ENCODE measurements at places on chromosomes 6 and 20.

DNA sequence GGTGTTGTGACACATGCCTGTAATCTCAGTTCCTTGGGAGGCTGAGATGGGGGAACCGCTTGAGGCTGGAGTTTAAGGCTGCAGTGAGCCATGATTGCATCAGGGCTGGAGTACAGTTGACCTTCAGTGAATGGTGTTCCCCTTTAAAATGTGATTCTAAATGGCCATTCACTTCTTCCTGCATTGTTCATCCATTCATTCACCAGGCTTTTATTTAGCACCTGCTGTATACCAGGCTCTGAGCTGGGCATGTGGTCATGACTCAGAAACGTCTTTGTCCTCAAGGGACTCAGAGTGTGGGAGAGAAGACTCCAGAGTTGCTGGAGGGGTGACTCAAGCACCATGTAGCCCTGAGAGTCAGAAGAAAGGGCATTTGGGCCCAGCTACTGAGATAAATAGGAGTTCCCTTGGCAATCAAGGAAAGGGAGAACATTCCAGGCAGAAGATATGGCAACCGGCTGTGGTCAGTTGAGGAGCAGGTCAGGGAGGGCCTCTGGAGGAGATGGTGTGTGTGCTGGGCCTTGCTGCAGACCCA is 101.1 kb downstream of the DLGAP4 start:
- DNase-seq = no peak

DNA sequence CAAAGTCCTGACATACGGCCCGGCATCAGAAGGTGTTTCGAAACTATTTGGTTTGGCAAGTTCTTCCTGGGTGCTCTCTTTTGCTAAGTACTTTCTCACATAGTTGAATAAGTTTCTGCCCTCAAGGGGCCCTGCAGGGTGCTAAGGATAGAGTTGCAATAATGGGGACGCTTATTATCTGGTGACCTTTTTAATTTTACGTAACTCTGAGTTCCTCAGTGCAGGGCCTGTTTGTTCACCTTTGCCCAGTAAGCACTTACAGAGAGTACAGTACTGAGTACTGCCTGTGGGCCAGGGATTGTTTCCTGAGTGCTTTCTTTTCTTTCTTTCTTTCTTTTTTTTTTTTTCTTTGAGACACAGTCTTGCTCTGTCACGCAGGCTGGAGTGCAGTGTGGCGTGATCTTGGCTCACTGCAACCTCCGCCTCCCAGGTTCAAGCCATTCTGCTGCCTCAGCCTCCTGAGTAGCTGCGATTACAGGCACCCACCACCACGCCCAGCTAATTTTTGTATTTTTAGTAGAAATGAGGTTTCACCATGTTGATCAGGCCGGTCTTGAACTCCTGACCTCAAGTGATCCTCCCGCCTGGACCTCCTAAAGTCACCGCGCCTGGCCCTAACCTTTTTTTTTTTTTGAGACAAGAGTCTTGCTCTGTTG is 4.5 kb upstream of the PXMP4 start:
- no peak for DNase-seq

GRCh38 chr6:127279815-127280214 is 13.2 kb downstream of the RNF146 start:
- DNase-seq = no peak

- DNase-seq = no peak
Measured at GRCh38 chr6:162770955-162771354, 43.2 kb downstream of the PACRG start.

- DNase-seq = no peak
Measured at GRCh38 chr6:158056804-158057203, 75.1 kb downstream of the SYNJ2 start.

DNA sequence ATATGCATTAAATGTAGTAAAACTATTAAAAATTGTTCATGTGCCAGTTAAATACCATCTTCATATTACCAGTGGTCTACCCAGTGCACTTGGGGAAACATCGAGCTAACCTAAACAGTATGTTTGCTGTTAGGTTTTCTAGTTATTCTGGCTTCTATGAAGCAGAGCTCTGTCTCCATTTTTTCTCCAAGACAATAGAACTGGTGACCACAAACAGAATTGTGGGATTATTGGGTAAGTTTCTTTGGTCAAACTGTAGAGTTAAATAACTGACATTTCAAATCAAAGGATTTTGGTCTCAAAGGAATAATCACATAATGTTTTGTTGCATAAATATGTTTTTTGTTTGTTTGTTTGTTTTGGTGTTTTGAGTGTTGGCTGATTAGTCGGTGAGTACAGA is 40.5 kb upstream of the EDN3 start:
- DNase-seq = no peak

DNA sequence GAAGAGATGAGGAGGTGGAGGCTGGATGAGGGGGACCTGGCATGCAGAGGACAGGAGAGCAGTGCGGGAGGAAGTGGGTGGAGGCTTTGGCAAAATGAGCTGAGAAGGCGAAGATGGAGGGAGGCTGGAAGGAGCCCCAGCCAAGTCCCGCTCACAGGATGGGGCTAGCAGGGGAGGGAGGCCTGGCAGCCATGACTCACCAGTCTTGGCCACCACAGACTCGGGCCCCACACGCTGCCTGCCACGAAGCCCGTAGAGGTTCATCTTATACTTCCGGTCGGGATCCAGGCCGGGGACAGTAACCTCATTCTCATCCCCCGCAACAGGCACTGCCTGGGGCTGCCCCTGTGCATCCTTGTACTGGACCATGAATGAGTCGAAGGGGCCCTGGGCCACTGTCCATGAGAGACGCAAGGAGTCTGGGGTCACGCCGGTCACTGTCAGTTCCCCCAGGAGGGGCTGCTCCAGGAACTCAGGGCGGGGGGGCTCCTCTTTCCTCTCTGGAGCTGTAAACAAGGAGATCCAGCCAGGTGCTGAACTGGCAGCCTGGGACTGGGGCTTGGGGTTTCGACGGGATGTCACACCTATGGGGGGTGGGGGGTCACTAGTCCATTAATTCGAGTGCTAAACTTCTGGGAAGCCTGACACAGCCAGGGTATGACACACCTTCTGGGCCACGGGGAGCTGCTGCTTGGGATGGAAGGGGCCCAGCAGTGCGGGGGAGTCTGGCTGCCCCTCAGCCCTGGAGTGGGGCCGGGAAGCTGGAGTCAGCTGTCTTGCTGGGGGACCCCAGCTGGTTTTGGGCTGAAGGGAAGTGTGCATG is 27.8 kb downstream of the TNXB start:
- DNase-seq = no peak

- no peak for DNase-seq
Measured at GRCh38 chr6:1228754-1229191, 83.1 kb upstream of the FOXQ1 start.

- DNase-seq = no peak
Measured at GRCh38 chr6:43113431-43114260, 37.5 kb downstream of the PTK7 start.

DNA sequence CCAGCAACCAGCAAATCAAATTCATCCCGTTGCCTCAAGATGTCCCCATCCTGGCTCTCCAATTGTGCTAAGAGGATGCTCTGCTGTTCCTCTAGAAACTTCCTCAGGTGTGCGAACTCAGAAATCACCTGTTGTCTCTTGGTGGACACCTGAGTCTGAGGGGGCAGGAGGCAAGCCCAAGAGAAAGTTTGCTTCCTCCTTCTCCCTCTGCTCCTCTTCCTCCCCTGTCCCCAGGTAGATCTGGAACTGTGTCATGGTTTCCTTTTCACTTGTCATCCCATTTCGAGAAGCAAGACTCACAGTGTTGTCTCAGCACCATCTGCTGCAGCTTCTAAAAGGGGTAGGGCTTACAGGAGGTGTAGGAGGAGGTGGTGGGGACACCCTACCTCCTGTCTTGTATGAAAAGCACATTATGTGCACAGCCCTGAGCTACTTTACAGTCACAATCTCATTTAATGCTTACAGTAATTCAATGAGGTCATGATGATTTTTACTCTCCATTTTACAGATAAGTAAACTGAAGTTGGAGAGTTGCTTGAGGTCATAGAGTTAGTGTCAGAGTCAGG is 2.5 kb downstream of the TRIM10 start:
- DNase-seq = no peak

DNA sequence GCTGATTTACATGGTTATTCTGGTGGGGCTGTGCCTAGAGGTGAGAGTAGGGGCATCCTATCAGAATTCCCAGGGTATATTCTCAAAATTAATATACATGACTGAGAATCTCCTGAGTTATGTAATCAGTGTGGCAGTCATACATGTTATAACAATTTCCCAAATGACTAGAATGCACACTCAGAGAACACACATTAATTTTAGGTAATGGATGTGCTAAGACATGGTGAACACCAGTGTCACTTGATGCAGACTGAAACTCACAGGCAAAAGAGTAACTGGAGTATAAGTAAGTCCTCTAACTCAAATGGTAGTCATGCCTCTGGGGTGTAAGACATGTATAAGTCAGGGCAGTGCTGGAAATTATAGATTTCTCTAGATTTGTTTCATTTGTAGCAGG is 1198.4 kb upstream of the CITED2 start:
- no peak for DNase-seq

DNA sequence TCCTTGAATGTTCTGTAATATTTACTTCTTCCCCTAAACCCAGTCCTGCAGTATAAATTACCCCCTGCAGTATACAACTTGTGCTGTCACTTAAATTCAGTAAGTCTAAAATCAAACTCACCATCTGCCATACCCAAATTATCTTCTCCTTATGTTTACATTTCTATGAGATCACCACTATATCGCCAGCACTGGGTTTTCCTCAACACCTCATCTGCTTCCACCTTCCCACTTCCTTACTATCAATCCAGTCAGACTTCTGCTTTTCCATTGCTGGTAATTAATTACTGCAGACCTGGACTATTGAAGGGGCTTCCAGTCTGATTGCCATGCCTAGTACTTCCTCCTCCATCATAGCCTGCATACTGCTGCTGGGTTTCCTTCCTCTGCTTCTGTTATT is 15.2 kb downstream of the EFHC1 start:
- DNase-seq = no peak

DNA sequence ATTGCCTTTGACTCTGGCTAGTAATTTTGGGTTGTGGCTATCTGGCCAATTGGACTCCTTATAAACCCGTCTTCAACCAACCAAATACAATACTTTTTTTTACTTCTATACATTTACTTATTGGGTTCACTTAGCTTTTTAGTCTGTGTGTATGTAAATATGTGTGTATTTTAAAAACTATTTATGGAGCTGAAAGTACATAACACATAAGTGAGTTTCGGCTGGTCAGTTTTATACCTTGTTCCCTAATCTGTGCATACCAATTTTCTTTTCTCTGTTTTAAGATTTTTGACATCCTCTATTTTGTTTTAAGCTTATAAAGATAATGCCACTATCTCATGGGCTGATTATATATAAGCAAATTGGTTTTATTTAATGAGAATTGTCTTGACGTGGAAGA is 129.5 kb downstream of the LRRC1 start:
- DNase-seq = no peak

- DNase-seq = no peak
Measured at GRCh38 chr20:46590443-46590842, 40.0 kb upstream of the OCSTAMP start.

DNA sequence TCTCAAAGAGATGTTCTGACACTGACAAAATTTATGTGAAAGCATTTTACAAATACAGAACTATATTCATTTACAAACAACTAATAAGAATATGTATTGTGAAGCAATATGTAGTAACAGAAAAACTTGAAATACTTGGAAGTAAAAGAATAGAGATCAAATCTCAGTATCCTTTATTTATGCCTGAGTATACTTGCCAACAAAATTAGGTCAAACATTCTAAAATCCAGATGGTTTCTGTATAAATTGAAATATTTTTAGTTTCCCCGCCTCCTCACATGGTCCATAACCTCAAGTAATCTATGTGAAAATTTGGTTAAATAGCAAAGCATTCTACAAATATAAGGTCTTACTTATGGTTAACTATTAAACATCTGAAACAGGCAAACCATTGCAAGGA is 545.4 kb downstream of the EYS start:
- DNase-seq = no peak

DNA sequence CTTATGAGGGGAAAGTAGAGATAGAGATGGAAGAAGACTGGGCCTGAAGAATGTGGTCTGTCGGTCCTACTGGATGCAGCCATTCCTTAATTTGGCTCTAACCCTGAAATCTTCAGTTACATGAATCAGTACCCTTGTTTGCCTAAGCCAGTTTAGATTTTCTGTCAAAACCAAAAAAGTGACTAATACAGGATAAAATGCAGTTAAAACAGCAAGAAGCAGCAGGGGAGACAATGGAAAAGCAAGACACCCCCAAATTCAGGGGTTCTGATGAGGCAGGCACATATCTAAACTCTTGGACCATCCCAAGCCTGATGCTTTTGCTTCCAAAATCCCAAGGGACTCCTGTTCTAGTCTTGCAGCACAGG is 17.4 kb upstream of the UBE2V1 start:
- DNase-seq = no peak

- DNase-seq = no peak
Measured at GRCh38 chr20:60953321-60953720, 298.7 kb upstream of the CDH4 start.

- DNase-seq = no peak
Measured at GRCh38 chr20:39736434-39737327, 774.5 kb downstream of the DHX35 start.

GRCh38 chr6:87059943-87060342 is 35.0 kb downstream of the CGA start:
- no peak for DNase-seq

DNA sequence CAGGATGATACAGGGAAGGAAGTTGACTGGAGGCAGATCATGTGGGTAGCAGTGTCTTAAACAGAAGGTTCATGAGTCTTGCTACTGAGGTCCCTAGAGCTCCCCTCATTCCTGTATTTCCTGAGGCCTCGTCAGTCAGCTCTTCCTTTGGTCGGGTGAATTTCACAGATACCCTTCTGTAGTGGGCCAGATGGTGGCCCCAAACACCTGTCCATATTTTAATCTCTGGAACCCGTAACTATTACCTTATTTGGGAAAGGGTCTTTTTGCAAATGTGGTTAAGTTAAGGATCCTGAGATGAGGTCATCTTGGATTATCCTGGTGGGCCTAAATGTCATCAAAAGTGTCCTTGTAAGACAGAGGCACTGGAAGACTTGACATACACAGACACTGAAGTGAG is 9.6 kb downstream of the KCNS1 start:
- no peak for DNase-seq

- DNase-seq = no peak
Measured at GRCh38 chr6:15058200-15059061, 187.4 kb upstream of the JARID2 start.

- DNase-seq = no peak
Measured at GRCh38 chr6:15479761-15480160, 183.1 kb downstream of the DTNBP1 start.

GRCh38 chr20:63781181-63781580 is 41.6 kb downstream of the SLC2A4RG start:
- no peak for DNase-seq

DNA sequence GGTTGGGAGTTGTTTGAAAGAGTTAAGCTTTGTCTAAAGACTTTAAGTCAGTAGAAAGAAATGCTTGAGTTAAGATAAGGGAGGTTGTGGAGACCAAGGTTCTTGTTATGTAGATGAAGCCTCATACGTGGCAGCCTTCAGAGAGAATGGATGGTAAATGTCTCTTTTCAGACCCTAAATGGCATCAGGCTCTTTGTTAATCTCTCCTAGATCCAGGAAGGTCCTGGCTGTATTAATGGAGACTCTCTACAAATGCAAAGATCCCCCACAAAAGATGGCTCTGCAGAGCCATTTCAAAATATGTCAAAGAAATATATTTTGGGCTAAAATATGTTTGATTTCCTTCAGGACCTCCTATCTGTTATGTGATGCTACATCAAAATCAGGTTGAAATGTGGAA is 161.6 kb downstream of the ADAT2 start:
- no peak for DNase-seq
